ENCODE measurements at places on chromosomes 12 and 14.

DNA sequence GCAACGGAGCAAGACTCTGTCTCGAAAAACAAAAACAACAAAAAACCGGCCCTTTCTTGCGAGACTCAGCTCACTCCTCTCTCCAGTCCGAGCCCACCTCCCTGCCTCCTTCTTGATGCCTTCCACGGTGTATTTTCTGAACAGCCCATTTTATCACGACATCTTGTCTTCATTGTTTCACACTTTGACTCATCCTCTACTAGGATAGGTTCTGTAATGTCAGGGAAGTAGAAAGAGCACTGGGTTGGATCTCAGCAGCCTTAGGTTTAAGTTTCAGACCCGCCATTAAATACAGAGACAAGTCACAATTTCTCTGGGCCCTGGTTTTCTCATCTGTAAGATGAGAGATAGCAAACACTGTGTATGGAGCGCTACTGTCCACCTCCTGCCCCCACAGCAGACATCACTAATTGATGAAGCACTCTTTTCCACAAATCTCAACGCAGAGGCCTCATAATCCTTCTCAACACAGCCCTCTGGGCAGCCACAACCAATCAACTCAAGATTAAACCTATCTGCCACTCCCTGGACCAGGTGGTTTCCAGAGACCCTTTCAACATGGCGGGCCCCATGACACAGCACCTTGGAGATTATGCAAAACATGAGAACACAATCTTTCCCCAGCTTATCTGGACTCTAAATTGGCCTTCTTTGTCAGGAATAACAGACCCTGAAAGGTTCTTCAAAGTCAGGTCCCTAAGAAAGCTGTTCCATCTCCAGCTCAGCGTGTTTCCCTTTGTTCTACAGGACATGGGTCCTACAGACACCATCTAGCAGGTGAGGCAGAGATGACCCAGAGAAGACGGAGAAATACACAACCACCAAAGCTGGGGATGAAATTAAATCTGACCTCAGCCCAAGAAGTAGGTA is 35.6 kb downstream of the CCDC88C start:
- no peak for DNase-seq

DNA sequence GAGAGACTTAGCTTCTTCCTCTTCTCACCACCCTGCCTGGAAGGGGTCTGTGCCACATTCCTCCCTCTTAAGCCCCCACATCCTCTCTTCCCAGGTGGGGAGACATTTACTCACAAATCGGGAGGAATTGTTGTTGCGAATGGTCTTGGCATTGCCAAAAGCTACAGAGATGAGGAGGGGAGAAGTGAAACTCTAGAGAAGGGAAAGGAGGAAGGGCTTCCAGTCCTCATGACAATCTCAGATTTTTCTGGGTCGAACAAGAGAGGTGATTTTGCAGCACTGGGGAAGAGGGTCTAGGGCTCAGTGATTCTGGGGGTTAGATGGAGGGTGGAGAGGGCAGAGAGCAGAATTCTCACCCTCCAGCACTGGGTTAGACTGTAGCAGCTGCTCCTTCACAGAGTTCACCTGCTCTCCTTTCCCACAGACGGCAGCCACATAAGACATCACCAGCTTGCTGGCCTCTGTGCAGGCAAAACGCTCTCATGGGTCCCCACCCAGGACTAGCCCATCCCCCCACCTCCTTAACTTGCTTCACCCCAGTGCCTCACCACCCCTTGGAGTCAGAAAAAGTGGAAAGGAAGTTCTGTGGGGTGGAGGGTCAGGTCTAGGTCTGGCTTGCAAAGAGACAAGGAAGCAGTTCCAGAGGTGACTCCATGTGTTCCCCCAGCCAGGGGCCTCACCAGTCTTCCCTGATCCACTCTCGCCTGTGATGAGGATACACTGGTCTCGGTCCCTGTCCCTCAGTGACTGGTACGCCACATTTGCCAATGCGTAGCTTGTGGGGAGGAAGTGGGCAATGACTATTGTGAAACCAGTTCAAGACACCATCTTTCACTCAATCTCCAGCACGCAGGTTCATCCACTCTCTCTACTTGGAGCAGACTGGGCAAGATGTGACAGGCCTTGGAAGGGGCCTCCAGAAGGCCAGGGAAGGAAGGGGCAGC is 2.7 kb downstream of the MYO1A start:
- no peak for DNase-seq

DNA sequence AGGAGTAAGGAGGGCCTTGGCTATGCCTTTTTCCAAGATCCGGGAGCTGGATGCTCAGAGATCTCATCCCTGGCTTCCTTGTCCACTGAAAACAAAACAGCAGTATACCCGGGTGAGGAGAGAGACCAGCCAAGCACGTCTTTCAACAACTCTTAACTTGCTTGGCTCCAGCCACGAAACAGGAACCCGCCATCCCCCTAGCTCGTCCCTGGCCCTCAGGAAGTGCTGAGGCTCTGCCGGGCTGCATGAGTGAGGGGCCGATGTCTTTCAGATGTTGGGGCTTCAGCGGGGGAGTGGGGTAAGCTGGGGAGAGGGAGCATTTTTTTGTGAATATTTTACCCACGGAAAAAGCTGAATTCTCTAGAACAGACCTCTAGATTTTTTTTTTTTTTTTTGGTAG is 231.1 kb downstream of the CACNA1C start:
- no peak for DNase-seq

DNA sequence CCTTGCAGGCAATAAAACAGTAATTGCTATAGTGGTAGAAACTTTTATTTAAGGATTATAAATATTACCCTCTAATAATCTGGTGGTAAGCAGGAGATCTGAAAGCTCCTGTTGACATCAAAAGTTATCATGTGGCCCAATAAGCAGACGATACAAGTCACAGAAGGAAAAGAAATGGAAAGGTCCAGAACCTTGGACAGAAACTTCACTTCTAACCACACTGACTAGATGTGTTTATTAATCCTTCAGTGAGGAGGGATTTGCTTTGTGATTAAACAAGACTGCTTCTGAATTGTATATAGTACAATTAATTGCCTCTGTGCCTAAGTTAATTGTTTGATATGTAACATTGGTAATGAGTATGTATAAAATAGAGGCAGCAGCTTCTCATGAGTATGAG is 652.7 kb upstream of the MIS18BP1 start:
- DNase-seq, result no peak

DNA sequence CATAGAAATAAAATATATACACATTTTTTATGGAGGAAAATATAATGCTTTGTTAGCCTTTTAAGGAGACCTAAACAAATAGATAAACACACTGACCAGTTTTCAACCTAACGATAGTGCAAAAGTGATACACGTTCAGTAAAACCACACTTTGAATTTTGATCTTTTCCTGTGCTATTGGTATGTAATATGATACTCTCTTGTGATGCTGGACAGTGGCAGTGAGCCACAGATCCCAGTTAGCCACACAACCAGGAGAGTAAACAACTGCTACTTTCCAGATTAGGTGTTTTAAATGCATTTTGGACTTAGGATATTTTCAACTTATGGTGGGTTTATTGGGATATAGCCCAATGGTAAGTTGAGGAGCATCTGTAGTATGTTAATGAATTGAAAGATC is 243.1 kb downstream of the ERC1 start:
- DNase-seq, result no peak

DNA sequence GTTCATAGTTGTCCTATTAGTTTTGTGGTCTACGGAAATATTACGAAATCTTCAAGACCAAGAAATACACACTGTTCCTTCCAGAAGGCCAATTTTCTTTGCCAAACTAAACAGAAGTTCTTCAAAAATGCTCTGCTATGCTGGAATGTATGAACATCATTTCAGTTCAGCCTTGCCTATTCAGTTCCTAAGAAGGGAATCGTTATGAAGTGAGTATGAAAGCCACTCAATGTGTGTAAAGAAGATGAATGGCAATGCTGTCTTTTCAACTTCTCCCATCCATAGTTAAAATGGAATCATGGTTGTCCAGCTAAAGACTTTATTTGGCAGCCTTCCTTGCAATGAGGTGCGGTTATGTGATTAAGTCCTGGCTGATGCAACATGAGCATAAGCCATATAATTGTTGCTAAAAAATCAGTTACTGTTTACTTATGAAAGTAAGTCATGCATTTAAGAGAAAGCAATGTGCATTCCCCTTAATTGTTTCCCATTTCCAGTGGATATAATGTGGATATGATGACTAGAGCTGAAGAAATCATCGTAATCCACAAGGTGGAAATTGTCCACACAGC is 73.8 kb upstream of the PTPRR start:
- peak; percentile 78 for DNase-seq

- no peak for DNase-seq
These were observed 65.2 kb downstream of the OTX2 start for GRCh38 chr14:56745097-56745496.

DNA sequence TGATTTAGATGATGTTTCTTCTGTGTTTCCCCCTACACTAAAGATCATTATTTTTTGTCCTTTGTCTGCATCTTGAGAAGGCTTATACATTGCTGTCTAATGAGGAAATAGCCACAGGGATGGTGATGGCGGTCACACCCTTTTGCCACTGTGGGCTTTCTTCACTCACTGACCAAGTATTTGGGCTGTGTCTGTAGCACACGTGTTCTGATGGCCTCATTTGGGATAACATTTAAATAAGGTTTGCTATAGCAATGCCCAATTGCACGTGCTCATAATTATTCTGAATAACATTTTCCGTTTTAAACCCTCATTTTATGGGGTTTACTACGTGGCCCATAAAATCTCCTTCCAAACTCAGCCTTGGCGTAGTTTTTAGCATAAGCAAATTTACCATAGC is 230.3 kb upstream of the PRICKLE1 start:
- no peak for DNase-seq

DNA sequence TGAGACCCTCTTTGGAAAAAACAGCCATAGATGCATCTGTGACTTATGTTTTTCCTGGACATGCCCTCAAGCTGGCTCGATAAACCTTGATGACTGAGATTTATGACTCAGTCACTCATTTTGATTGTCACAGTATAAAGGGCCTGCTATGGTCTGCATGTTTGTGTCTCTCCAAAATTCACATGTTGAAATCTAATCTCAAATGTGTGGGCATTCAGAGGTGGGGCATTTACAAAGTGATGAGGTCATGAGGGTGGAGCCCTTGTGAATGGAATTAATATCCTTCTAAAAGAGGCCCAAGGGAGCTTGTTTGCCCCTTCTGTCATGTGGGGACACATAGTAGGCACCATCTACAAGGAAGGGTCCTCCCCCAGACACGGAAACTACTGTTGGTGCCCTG is 372.9 kb downstream of the APAF1 start:
- no peak for DNase-seq

DNA sequence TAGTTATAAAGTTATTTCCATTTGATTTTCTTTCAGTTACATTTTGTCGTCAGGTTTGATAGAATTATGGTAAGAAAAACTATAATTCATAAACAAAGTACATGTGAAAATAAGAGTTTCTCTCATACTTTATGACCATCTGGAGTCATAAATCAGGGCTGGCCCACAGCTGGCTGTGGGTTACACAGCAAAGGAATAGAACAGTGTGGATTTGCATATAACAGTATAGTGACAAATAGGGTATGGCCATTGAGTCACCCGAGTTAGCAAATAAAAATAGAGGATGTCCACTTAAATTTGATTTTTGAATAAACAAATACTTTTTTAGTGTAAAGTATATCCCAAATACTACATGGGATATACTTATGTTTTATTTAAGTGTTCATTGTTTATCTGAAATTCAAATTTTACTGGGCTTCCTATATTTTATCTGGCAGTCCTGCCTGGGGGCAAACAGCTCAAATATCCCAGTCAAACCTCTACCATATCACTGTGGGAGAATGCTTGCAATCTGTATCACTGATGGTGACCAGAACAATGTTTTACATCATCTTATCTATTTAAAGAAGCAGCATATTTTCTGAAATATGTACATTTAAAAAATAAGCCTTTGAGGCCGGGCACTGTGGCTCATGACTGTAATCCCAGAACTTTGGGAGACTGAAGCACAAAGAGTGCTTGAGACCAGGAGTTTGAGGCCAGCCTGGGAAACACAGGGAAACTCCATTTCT is 65.5 kb downstream of the KSR2 start:
- DNase-seq, result no peak

GRCh38 chr14:50741567-50741966 is 73.5 kb upstream of the SAV1 start:
- DNase-seq, result no peak

- DNase-seq, result no peak
These were observed 16.9 kb downstream of the DHRS2 start for GRCh38 chr14:23653051-23653450.

DNA sequence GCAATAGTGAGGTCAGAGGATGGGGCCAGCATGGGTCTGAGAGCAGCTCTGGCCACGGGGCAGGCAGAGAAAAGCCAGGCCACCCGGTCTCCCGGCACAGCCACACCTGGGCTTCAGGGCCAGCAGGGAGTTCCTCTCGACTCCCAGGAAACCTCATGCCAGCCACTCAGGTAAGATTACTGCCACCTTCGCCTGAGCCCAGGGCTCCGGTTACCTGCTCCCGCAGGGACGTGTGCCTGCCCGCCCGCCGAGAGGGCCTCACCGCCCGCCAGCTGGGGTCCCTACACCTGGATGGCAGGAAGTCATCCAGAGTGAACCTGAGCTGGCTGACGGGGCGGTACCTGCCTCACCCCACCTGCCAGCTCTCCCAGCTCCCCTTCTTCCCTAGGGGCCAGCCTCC is 7.3 kb downstream of the JAG2 start:
- no peak for DNase-seq

DNA sequence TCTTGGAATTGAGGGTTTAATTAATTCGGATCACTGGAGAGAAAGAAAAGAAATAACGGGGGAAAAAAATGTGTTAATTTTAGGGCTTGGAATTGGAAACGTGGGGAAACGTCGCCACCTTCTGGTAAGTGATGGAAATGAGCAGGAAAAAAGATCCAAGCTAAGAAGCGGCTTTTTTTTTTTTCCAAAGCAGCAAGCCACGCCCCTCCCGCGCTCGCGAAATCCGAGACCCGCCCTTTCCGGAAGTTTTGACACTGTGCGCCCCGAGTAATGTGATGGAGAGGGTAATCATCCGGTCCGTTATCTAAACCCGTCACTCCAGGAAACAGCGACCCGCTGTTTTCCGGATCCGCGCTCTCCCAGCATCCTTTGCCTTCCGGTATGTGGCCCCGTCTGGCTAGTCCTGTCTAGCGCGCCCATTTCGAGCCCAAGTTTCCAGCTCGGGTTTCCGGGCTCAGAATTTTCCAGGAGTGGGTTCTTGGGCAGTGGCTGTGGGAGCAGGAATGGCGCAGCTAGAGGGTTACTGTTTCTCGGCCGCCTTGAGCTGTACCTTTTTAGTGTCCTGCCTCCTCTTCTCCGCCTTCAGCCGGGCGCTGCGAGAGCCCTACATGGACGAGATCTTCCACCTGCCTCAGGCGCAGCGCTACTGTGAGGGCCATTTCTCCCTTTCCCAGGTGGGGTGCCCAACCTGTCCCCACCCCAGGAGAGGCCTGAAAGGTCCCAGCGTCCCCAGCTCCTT is at the start of gene ALG10B:
Gene ALG10B (plus strand): TSS at position 384 of the 739 bp plus-strand sequence. CDS start 120 bp downstream, at position 504.
- peak; percentile 93 for DNase-seq

DNA sequence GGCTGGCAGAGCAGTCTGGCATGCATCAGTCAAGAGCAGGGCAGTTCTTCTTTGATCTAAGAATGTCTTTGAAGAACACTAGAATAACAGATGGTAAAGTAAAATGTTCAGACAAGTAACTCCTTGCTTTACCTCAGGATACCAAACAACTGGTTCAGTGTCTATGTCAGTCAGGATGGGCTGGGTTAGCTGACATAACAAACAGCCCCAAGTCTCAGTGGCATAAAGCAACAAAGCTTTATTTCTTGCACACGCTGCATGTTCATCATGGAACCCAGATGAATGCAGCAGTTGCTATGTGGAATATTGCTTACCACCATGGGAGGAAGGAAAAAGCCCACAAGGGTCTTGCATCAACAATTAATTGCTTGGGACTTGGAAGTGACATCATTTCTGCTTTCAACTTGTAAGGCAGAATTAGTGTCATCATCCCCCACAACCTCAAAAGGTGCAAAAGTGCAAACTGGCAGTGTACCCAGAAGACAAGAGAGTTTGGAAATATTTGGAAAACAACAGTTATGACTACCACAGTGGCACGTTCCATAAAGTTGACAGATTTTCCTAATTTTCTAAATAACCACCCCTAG is 21.2 kb downstream of the GPRC5D start:
- no peak for DNase-seq
